Activated CD4-positive, alpha-beta T cell treated with anti-CD3 and anti-CD28 coated beads, Interleukin-10, Interleukin-2, amounts not matched to agents 100 ng/mL and 50 ng/mL, durations not matched to agents 16 hours and 8 hours (primary cell): ENCODE measurements at places on chromosomes 5 and 9.
A peak's percentile ranks its signal among the peaks of the same experiment; 100 is the strongest.

- peak; percentile 9 for DNase-seq
Observed at GRCh38 chr9:99491408-99492158, 269.5 kb downstream of the SEC61B start.

- DNase-seq: no peak
Observed at GRCh38 chr5:139695178-139695573, 47.0 kb downstream of the CXXC5 start.

- no peak for DNase-seq
Observed at GRCh38 chr5:117131048-117131679, 556.5 kb upstream of the SEMA6A start.

DNA sequence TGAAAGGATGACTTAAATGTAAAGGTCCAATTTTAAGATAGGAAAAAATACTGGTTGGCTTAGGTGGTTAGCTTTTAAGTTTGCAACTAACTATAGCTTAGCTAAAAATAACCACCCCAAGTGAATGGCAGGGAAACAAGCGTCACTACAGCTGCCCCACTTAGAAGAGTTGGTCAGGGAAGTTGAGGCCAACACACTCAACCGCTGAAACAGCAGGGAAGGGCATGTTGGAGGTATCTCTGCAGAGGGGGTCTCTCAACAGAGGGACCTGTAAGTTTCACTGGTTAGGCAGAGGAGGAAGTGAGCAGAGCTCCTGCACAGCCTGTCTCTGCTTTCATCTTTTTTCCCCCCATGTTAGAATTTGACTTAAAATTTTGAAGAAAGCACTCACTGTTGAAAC lies 75.3 kb downstream of the LHFPL2 start:
- DNase-seq: no peak

DNA sequence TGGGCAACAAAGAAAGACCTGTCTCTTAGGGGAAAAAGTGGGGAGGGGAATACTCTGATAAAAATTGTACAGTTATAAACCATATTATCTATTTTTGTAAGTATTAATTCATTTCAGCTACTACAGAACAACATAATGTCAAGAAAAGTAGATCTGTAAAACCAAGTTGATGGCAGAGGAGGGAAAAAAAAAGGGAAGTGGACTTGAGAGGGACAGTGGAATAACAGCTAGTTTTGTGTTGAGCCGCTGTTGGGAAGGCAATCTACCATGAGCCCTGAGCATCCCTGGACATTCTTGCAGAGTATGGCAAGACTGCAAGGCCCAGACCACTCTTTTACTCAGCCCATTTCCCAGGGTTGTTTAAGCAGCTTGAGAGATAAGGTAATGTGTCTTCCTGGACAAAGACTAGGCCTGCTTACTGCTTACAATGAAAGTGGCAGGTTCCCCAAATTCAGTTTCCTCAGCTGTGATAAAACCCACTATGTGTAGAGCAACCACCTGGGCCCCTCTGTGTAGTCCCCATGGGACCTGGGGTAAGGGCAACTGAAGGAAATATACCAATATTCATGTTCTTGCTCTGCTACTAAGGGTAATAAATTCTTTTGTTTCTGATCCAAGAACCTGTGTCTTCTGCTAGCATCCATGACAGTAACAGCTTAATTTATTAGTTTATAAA lies 25.0 kb downstream of the CEP120 start:
- DNase-seq: no peak

- no peak for DNase-seq
Observed at GRCh38 chr5:90440644-90441043, 31.1 kb upstream of the CETN3 start.

- DNase-seq: no peak
Observed at GRCh38 chr5:153404747-153405146, 85.7 kb upstream of the GRIA1 start.

DNA sequence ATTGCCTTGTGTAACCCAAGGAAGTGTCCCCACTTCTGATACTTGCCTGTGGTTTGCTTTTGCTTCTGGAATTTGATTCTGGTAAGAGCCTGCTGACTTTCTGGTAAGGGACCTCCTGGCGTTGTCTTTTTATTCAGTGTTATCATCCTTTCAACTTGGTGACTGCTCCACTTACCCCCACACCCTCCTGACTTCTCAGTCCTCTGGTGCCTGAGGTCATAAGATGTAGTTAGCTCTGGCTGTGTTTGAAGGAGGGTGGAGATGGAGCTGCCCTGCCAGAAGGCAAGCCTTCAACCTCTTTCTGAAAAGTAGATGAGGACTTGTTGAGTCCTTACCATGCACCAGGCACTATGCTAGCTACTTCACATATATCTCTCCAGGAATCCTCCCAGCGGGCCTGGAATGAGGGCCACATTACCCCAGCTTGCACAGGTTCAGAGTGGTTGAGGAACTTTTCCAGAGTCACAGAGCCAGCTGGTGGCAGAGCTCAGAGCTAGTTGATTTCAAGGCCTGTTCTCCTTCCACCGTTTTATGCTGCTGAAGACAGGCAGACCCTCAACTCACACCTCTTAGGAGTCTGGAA lies 45.2 kb upstream of the PITX1 start:
- DNase-seq: no peak
